IPS DF 6.9 (cell line): ENCODE measurements at places on chromosomes 7 and 10.

DNA sequence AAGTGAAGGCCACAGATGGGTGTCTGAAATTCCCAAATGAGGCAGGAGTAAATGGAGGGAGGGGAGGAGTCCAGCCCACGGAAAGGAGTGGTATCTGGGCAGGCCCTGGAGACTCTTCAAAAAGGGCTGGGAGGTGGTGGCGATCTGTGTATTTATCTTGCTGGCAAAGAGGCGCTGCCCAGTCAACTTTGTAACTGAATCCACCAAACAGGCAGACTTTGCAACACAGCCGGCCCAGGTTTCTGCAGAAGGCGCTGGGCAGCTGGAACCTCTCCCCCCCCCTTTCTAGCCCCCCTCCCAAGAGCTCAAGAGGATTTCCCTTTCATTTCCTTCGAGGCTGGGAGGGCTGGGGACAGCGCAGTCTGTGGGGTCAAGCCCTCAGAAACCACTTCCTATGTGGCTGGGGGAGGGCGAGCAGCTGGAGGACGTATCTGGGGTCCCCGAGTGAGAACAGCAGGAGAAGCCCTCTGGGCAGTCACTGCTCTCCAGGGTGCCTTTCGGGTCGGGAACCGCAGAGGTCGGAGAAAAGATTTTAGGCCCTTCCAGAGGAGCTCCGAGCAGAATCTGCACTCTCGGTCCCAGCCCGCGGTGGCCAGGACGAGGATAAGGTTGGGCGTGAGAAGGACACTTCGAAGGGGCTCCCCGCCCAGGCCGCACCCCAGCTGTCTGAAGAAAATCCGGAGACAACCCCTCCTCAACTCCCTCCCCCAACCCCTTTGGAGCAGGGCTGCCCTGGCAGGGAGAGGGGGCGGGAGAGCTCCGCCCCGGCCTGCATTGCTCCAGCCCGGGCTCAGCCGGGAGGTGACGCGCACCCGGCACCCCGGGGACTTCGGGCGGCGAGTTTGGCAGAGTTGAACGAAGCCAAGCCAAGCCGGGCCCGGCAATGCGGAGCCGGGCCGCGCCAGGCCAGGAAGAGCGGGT is 965 bp downstream of the ZCCHC24 start:
- no peak overlapping the region for H3K27ac ChIP-seq
- H3K4me3 ChIP-seq: peak overlapping the region; percentile 43; the same call in 1 of the 2 replicates
- peaks cover 9% of the 10 kb centered on the region; the same call in 1 of the 2 replicates for H3K27me3 ChIP-seq
- no peak for DNase-seq
- peaks cover 6% of the 10 kb centered on the region; the same call in 1 of the 2 replicates for H3K4me1 ChIP-seq

DNA sequence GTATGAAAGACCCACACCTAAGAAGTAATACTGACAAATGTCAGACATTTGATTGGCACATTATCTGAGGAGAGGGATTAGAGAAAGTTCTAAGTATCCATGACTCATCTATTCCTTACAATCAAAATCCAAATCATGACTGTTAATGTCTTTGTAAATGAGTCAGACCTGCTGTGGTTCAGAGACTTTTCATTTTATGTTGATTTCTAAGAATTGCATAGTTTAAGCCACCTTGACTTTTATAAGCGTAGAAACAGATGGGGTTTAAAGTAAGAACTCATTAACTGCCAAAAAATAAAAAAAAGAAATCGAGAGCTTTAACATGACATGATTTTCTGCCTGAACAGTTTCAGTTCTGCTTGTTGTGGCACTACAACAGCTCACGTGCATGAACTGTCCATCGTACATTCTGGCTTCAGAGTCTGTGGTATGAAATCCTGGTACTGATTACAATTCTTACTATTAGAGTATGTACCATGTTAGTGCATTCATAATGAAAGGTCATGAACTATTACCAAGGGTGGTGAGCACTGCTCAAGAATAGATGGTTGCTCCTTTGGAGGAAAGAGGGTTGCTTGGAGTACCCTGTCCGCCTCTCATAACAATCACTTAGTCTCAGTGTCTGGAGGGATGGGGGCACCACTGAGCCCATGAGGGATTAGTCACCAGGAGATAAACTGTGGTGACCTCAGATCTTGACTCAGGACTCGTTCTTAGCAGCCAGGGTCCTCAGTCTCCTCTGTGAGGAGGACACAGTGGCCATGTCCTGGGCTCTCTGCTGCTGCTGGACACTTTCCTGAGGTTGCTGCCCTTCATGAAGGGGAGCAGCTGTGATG is 42.2 kb downstream of the ACSM6 start:
- no peak for DNase-seq
- no peaks in the 10 kb centered on the region for H3K4me1 ChIP-seq
- H3K4me3 ChIP-seq: no peak overlapping the region
- H3K36me3 ChIP-seq: peaks cover under 1% of the 10 kb centered on the region; the same call in 1 of the 2 replicates
- H3K27me3 ChIP-seq: no peaks in the 10 kb centered on the region

- no peaks in the 10 kb centered on the region for H3K27me3 ChIP-seq
- H3K4me1 ChIP-seq: no peaks in the 10 kb centered on the region
- H3K4me3 ChIP-seq: no peak overlapping the region
- no peak overlapping the region for H3K27ac ChIP-seq
Observed at GRCh38 chr10:83880252-83880791, 259.0 kb upstream of the GHITM start.

GRCh38 chr10:47282657-47283018 is 17.4 kb upstream of the GDF10 start:
- H3K4me1 ChIP-seq: no peaks in the 10 kb centered on the region
- H3K27ac ChIP-seq: no peak overlapping the region
- no peaks in the 10 kb centered on the region for H3K36me3 ChIP-seq
- H3K27me3 ChIP-seq: no peaks in the 10 kb centered on the region
- DNase-seq: no peak

GRCh38 chr7:2437537-2438148 is 34.2 kb downstream of the CHST12 start:
- no peaks in the 10 kb centered on the region for H3K4me1 ChIP-seq
- H3K27ac ChIP-seq: no peak overlapping the region
- peaks cover 9% of the 10 kb centered on the region; the same call in 1 of the 2 replicates for H3K36me3 ChIP-seq
- no peak for DNase-seq
- no peak overlapping the region for H3K4me3 ChIP-seq

DNA sequence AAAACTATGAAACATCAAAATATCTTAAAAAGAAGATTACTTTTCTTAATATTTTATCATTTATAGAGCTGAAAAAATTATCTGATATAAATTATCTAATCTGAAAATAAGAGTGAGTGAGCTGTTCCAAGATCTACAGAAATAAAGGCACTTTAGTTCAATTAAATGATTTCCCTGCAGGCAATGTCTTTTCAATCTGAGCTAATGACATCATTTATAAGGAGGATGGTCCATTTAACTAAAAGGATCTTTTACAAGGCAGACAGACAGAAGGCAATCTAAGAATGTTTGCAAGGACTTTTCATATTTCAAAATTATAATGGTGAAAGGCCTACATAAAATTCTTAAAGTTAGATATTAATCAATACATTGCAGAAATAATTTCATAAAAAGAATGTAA is 71.8 kb downstream of the SKAP2 start:
- no peaks in the 10 kb centered on the region for H3K36me3 ChIP-seq
- H3K27ac ChIP-seq: no peak overlapping the region
- H3K4me1 ChIP-seq: no peaks in the 10 kb centered on the region
- H3K4me3 ChIP-seq: no peak overlapping the region
- no peak for DNase-seq

- H3K4me1 ChIP-seq: peaks cover 5% of the 10 kb centered on the region; the same call in 1 of the 2 replicates
- H3K27me3 ChIP-seq: no peaks in the 10 kb centered on the region
- H3K4me3 ChIP-seq: no peak overlapping the region
- H3K36me3 ChIP-seq: no peaks in the 10 kb centered on the region
Observed at GRCh38 chr7:139704308-139704879, 73.4 kb downstream of the HIPK2 start.

DNA sequence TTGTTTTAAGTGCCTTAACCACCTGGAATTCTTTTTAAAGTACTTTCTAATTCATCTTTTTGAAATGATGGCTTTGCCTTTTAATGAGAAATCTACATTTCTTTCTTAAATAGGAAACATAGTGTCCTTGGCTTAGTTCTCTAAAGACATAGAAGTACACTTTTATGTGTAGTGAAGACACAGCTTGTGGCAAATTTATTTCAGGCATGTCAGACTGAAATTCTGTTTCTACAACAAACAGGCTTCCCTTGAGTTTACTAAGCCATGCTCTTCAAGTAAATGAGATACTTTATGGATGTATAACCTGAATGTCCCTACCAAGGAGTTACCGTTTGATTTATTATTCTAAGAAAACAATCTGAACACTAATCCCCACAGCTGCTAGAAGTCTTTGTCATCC is 136.9 kb upstream of the MAGI2 start:
- no peaks in the 10 kb centered on the region for H3K27me3 ChIP-seq
- H3K27ac ChIP-seq: no peak overlapping the region
- no peaks in the 10 kb centered on the region for H3K36me3 ChIP-seq
- no peak for DNase-seq
- no peak overlapping the region for H3K4me3 ChIP-seq

- no peaks in the 10 kb centered on the region for H3K27me3 ChIP-seq
- H3K4me3 ChIP-seq: no peak overlapping the region
- H3K27ac ChIP-seq: no peak overlapping the region
- DNase-seq: no peak
- no peaks in the 10 kb centered on the region for H3K4me1 ChIP-seq
- H3K36me3 ChIP-seq: no peaks in the 10 kb centered on the region
Observed at GRCh38 chr7:29598613-29599012, 35.0 kb downstream of the PRR15 start.

GRCh38 chr10:44056967-44057805 is 327.7 kb downstream of the CXCL12 start:
- no peak for DNase-seq
- H3K27ac ChIP-seq: no peak overlapping the region
- H3K4me1 ChIP-seq: no peaks in the 10 kb centered on the region
- H3K27me3 ChIP-seq: no peaks in the 10 kb centered on the region

DNA sequence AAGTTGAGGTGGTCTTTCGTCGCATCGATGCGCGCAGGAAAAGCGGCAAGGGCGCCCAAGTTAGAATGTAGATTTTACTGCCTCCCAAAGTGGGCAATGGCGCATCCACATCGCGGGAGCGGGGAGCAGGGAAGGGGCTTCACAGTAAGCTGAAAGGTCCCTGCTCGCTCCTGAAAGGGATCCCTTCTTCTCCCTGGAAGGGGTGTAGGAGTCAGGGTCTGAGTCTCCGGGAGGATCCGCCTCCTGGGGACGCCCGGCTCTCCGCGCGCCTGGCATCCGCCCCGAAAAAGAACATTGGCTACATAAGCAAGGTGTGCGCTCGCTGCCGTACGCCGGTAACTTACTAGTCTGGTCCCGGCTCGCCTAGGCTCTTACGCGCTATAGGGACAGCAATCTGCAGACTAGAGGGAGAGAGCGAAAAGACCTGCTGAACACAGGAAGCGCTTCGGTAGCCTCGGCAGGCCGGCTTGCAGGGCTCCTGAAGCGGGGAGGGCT is 804 bp downstream of the UNC5B start:
- H3K4me3 ChIP-seq: peak overlapping the region; percentile 55
- peaks cover 8% of the 10 kb centered on the region; the same call in 1 of the 2 replicates for H3K27me3 ChIP-seq
- H3K27ac ChIP-seq: no peak overlapping the region
- no peaks in the 10 kb centered on the region for H3K36me3 ChIP-seq
- DNase-seq: no peak

DNA sequence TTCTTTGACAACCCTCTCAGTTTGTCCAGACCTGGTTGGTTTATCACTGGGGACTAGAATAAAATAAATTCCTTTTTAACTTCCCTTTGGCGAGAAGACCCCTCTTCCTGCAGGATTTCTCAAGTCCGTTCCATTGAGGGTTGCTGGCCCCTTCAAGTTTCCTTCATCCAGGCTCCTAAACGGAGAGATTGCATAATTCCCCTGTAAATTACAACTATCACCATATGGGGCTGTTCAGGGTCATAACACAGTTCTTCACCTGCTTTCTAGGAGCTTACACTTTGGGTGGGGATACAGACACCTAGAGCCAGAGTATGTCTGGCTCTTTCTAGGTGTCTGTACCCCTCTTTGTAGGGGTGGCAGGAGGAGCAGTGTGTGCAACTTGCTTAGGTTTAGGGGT is 3.3 kb upstream of the COPS6 start:
- H3K27ac ChIP-seq: no peak overlapping the region
- no peaks in the 10 kb centered on the region for H3K27me3 ChIP-seq
- DNase-seq: no peak

DNA sequence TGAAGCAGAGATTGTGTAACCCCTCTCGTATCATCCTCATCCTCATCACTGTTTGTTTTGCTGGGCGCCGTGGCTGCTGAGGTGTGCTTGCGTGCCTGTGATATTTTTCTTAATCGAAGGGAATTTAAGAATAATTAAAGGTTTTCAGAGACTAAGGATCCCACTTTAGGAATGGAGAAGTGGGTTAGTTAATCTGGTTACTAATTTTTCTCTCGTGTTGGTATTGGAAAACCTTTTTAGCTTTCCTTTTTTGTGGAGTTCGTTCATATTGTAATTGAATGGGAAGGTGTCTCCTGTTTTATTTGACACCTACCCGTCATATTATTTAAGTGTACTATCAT is 1.3 kb downstream of the UBN2 start:
- no peaks in the 10 kb centered on the region for H3K36me3 ChIP-seq
- DNase-seq: no peak

GRCh38 chr7:32256376-32256775 is 186.2 kb upstream of the PDE1C start:
- H3K27me3 ChIP-seq: no peaks in the 10 kb centered on the region
- no peaks in the 10 kb centered on the region for H3K4me1 ChIP-seq
- DNase-seq: no peak
- no peak overlapping the region for H3K4me3 ChIP-seq
- H3K27ac ChIP-seq: no peak overlapping the region

DNA sequence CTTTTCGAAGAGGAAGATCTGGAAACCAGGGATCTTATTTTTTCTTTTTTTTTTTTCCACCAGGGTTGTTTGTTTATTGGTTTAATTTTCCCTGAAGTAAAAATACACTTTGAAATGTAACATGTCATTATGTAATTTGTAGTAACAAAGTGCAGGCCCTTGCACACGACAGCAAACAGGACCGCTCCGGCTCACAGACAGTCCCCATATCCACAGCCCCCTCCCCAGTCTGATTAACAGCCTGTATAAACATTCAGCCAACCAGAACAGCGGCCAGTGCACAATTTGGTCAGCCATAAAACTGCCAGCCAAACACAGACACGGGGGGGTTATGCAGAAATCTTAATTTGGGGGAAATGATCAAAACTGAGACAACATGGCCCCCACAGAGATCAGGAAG is 431.6 kb upstream of the NPVF start:
- H3K27ac ChIP-seq: no peak overlapping the region
- H3K36me3 ChIP-seq: no peaks in the 10 kb centered on the region
- no peaks in the 10 kb centered on the region for H3K27me3 ChIP-seq
- no peak for DNase-seq

DNA sequence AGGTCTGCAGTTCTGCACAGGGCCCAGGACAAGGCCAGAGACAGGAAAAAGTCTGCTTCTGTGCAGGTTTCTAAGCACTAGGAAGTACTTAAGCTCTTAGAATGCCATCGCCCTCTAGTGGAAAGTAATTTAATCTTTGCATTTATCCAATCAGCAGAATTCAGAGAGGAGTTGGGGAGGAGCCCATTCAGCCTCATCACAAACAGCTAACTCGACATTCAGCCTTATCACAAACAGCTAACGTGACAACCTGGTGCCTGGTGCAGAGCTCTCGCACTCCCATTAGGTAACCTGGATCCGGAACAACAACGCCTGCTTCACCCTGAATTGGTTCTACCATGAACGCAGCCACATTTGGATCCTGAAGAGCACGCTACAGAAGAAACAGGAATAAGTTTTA is 15.2 kb downstream of the OAT start:
- no peaks in the 10 kb centered on the region; the same call in 1 of the 2 replicates for H3K27me3 ChIP-seq
- peaks cover 19% of the 10 kb centered on the region; the same call in 1 of the 2 replicates for H3K36me3 ChIP-seq
- H3K27ac ChIP-seq: no peak overlapping the region
- H3K4me3 ChIP-seq: no peak overlapping the region
- DNase-seq: peak; percentile 81

GRCh38 chr10:93193906-93194305 is 120.2 kb downstream of the CYP26A1 start:
- no peak overlapping the region for H3K27ac ChIP-seq
- peaks cover 2% of the 10 kb centered on the region; the same call in 1 of the 2 replicates for H3K4me1 ChIP-seq
- H3K36me3 ChIP-seq: no peaks in the 10 kb centered on the region
- no peak overlapping the region for H3K4me3 ChIP-seq
- DNase-seq: no peak
- H3K27me3 ChIP-seq: no peaks in the 10 kb centered on the region
